CD8-positive, alpha-beta memory T cell (primary cell): ENCODE measurements at places on chromosomes 16 and 17. TPM values are rescaled to one million over a fixed set of nuclear protein-coding genes. Genes with fewer than 3 reads are reported as not detected.

Gene E4F1
- polyA plus RNA-seq = 16.5 TPM

Gene PRSS36
- polyA plus RNA-seq = 3.1 TPM

Gene HES7
- not detected for polyA plus RNA-seq

Gene SBK1
- 20.3 TPM for polyA plus RNA-seq

Gene TBC1D3B
- 0.49 TPM for polyA plus RNA-seq

Gene SHCBP1
- 1.1 TPM for polyA plus RNA-seq

Gene CDK5R1
- 6.0 TPM for polyA plus RNA-seq

Gene NOXO1
- not detected for polyA plus RNA-seq

Gene RABEP1
- 44.4 TPM for polyA plus RNA-seq

Gene TCAP
- polyA plus RNA-seq = not detected

Gene C1QTNF8
- polyA plus RNA-seq = not detected

Gene NSRP1
- polyA plus RNA-seq = 38.4 TPM

Gene ZNF75A
- 22.7 TPM for polyA plus RNA-seq

Gene C17orf67
- 2.5 TPM for polyA plus RNA-seq

Gene KRTAP4-4
- polyA plus RNA-seq = not detected

Gene KRT39
- not detected for polyA plus RNA-seq

Gene MFAP4
- polyA plus RNA-seq = not detected

Gene PPM1E
- 0.05 TPM for polyA plus RNA-seq

Gene RNF40
- polyA plus RNA-seq = 61.9 TPM
